ENCODE measurements at places on chromosomes 11 and 22.

GRCh38 chr11:14380947-14381561, 22.1 kb upstream of the RRAS2 start:
- DNase-seq = peak; percentile 76

- DNase-seq = no peak
These were observed 40.8 kb downstream of the COMMD9 start for GRCh38 chr11:36248436-36248835.

GRCh38 chr11:86931548-86932258, 23.5 kb downstream of the FZD4 start:
- no peak for DNase-seq

GRCh38 chr11:59671471-59671870, 2.6 kb upstream of the PATL1 start:
- DNase-seq = no peak

GRCh38 chr22:40889116-40889515, 27.2 kb upstream of the DNAJB7 start:
- DNase-seq = no peak

DNA sequence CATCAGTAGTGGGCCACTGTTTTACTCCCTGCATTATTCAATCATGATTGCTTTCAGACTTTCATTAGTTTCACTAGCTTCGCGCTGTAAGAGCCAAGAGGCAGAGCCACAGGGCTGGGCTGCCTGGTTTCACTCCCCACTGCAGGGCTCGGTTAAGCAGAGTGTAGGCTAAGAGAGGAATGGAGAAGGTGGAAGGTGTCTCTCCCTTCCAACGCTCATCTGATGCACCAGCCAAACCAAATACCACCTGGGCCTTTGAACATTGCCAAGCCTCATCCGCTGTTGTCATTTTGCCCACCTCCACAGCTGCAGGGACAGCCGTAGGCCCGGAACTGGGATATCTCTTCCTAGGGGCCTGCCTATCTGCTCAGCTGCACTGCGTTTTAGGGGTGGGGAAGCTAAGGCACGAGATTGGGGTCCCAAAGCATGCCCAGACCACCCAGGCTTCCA, 480 bp upstream of the SMARCB1 start:
- no peak for DNase-seq
